ENCODE measurements at places on chromosomes 5 and 9. TPM values are rescaled to one million over a fixed set of nuclear protein-coding genes. Genes with fewer than 3 reads are reported as not detected.
A peak's percentile ranks its signal among the peaks of the same experiment; 100 is the strongest.

GRCh38 chr5:132277971-132278853 is 16.0 kb upstream of the SLC22A4 start:
- peak; percentile 94 for DNase-seq

GRCh38 chr5:160071516-160071915 is 47.7 kb downstream of the PWWP2A start:
- peak; percentile 26 for DNase-seq

DNA sequence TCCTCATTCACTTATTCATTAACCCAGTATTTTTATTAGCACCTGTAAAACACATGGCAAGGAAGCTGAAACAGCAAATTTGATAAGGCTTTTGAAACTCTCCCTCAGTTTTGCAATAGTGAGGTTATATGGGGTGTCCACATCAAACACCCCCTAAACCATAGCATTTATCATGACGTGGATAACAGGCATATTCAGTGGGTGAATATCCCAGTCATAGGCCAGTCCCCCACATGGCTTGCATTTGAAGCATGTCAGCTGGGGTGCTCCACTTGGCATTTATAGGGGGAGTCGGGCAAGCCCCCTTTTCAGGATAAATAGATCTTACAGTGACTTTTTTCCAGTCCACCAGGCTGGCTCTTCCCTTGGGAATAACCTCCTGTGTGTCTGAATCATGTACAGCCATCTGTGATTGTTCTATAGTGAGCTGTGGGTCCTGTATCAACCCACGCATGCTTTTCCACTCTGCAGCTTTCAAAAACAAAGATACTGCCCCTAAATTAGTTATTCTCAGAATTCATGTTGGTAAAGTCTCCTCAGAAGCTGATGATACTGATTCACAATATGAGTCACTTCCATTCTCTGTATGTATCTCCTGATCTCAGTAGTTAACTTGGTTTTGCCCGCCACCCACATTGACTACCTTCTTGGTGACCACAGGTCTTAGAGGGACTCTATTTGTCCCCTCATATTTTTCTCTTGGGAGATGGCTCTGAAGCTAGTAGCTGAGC is 84.4 kb upstream of the SPIN1 start:
- peak; percentile 84 for DNase-seq

The COL27A1 gene
- polyA plus RNA-seq = 117 TPM

GRCh38 chr5:160516696-160517530 is 95.3 kb downstream of the PTTG1 start:
- no peak for DNase-seq

DNA sequence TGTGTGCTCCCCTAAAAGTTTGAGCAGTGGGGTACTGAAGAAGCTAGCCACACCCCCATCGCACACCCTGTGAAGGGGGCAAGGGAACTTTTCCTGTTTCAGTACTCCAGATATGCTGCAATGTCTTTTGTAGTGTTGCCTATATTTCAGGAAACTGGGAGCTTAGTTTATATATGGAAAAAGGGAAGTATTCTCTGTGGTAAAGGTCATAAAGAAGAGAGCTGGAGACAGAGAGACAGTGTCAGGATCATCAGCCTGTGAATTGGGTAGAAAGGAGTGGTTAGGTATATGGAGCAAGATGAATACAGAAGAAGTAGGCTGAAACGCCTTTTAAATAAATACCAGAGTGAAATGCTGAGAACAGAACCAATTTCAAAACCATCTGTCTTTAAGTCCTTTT is 82.2 kb upstream of the C9orf72 start:
- DNase-seq = no peak

DNA sequence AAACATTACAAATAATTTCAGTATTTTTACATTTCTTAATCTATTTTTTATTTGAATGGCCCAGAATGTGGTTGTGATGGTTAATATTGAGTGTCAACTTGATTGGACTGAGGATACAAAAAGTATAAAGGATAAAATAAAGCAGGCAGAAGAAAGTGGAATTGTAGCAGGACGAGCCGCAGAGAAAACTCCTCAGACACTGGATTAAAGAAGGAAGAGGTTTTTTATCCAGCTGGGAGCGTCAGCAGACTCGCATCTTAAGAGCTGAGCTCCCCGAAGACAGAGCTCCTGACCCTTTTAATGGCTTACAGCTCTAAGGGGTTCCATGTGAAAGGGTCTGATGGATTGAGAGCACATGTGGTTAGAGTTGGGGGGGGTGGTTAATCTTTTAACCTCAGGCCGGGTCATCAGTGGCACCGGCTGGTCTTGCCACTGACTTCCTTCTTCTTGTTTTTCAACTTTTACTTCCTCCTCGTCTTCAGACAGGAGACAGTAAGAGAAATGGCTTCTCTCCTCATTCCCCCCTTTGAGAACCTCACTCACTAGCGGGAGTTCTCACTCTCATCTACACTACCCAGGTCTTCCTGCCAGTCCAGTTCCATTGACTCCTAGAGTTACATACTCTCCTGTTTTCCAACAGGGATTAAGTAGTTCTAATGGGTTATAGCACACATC is 80.0 kb downstream of the TMEM161B start:
- DNase-seq = peak; percentile 26

The PCDHA9 gene
- 0.24 TPM for polyA plus RNA-seq

The NSG2 gene
- polyA plus RNA-seq = 22.6 TPM

DNA sequence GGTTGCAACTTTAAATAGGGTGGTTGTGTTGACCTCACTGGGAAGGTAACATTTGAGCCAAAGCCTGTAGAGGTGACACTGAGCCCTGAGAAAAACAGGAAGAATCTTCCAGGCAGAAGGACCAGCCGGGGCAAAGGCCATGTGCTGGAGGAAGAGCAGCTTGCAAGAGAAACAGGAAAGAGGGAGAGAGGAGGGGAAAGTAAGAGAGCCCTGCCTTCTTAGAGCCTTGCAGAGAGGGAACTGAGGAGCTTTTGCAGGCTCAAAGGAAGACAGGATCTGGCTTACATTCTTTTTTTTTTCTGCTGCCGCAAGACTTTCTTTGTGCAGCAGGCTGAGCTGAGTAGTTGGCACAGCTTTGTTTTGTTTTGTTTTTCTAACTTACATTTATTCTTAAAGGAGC is 17.4 kb downstream of the C9orf153 start:
- peak; percentile 23 for DNase-seq

DNA sequence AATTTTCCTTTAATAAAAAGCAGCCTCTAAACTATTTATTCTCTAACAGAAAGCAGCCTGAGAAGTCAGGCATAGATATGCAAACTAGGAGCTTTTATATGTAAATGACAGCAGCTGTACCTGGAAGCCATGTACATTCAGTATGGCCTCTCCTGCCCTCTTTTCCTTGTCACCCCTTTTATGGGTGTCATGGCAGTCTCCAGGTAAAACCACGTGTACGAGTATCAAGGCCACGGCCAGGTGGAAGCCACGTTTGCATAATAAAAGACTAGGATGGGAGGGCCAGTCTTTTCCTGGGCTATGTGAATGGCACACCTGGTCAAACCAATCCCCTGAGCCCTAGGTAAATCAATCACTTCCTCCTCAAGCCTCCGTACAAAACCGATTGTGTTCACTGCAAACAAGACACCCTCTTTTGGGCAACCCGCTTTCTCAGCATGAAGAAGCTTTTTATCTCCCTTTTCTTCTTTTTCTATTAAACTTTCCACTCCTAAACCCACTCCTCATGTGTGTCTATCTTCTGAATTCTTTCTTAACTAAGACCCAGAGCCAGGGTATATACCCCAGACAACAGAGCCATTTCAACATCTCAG is 419.5 kb upstream of the CTNND2 start:
- no peak for DNase-seq

The NR5A1 gene
- 0.09 TPM for polyA plus RNA-seq

DNA sequence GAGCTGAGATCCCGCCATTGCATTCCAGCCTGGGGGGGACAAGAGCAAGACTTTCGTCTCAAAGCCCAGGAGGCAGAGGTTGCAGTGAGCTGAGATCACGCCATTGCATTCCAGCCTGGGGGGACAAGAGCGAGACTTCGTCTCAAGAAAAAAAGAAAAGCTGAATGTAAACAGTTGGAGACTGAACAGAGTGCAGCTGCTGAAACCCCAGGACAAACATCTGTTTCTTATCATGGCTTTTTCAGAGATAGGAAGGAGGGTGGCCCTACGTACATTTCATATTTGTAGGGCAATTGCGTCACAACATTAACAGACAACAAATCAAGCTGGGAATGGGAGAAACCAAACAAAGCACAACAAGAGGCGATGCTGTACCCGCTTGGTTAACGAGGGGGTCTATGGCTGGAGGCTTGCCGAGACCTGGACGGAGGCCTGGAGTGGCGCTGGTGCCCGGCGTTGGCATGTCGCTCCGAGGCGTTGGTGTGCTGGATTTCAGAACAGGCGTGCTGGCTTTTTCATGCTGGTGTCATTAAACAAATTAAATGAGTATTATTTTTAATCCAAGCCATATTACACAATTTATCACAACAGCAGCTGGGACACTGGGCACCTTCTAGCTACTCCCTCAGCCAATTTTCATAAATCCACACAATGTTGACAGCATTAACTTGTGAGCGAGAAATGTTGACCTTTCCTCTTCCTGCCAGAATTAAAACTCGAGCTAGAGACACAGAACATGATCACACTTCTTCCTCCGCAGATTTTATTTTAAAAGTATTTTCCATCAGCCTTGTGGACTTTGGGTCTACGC is 76.1 kb downstream of the TLE1 start:
- DNase-seq = peak; percentile 63

DNA sequence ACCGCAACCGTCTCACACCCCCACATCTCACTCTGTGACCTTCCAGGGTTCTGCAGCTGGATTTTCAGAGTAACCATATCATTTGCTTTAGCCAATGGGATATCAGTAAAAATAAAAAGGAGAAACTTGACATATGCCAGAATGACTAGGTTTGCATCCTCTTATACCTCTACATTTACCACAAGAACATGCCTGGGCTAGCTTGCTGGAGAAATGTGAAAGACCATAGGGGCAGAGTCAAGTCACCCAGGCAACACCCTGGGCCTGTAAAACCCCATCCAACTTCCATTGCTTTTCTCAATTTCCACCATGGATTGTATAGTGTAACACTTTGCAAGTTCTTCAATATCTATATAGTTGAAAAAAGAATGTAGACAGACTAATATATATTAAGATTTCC is 731.1 kb downstream of the PTPRD start:
- DNase-seq = no peak

DNA sequence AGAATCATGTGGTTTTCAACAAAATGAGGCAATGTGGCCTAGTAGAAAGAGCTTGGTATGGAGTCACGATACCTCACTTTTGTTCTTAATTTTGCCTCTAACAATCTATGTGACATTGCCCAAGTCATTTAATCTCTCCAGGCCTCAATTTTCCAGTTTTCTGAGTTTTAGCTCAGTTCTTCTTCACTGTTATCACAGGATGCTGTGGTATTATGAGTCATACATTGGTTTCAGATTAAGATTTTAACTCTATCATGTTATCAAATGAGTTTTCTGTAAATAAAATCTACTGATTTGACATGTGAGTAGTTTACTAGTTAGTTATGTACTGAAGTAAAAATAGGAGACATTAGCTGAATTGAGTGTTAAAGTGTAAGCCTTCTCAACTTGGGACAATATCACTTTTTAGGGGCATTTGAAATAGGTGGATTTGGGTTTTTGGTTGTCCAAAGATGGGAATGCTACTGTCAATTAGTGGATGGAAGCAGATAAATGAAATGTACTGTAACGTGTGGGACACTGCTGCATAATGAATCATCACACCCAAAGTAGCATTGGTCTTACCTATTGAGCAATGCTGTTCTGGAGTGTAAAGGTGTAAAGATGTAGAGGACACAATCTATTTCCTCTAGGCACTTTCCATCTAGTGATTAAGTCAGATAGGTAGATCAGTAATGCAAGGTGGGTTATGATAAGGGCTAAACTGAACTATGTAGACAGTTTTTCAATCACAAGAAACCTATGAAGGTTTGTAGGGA is 73.3 kb downstream of the NNT start:
- DNase-seq = no peak

- peak; percentile 11 for DNase-seq
These were observed 203.2 kb downstream of the DMRT2 start for GRCh38 chr9:1253064-1253979.

- peak; percentile 41 for DNase-seq
These were observed 114.9 kb upstream of the NFIB start for GRCh38 chr9:14428781-14429230.

DNA sequence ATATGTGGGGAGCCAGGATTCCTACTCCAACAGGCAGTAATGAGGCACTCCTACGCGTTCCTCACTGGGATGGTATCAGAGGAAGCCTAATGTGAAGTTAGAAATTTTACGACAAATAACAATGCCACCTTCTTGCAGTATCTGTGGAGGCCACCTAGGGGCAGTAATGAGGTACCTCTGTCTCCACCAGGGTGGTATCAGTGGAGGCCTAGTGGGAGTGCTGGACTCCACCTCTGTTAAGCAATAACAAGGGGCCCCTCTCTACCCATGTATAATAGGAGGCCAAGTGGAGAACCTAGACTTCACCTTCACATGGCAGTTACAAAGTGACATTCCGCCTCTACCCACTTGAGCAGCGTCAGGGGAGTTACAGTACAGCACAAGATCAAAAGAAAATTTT is 147.9 kb downstream of the PLPPR1 start:
- no peak for DNase-seq

DNA sequence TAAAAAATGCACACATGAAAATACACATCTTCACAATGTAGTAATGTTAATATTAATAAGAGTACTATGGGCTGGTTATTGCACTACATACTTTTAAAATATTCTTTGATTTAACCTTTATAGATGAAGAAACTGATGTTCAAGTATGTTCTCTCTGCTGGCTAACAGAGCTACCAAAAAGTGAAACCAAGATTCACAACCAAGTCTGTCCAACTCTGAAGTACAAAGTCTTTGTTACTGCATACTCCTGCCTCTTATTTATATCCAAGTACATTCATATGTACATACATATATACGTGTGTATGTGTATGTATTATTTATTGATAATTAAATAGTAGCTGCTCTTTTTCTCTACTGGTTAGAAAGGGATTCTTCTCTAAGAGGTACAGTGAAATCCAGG is 325.6 kb downstream of the BNC2 start:
- no peak for DNase-seq

- DNase-seq = no peak
These were observed 5.9 kb downstream of the CDKN2A start for GRCh38 chr9:21988056-21988990.

The NAA35 gene
- 22.1 TPM for polyA plus RNA-seq

The PRDM9 gene
- not detected for polyA plus RNA-seq

DNA sequence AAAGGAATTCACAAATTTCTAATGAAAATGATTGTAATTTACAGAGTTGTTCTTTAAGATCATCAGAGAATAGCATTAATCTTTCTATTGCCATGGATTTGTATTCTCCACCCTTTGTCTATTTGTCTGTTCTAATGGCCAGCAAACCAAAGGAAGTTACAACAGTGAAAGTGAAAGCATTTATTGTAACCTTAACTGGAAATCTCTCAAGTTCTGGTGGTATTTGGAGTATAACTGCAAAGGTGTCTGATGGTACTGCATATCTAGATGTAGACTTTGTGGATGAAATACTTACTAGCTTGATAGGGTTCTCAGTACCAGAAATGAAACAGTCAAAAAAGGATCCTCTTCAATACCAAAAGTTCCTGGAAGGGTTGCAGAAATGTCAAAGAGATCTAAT is 21.7 kb downstream of the RMI1 start:
- DNase-seq = peak; percentile 42

The C7 gene
- polyA plus RNA-seq = 53.9 TPM

- DNase-seq = no peak
These were observed 398.1 kb upstream of the IRX1 start for GRCh38 chr5:3197304-3198073.

- DNase-seq = no peak
These were observed 227.9 kb downstream of the LURAP1L start for GRCh38 chr9:13002740-13003139.
